T-helper 22 cell (primary cell): ENCODE measurements at places on chromosomes 12 and 14.

DNA sequence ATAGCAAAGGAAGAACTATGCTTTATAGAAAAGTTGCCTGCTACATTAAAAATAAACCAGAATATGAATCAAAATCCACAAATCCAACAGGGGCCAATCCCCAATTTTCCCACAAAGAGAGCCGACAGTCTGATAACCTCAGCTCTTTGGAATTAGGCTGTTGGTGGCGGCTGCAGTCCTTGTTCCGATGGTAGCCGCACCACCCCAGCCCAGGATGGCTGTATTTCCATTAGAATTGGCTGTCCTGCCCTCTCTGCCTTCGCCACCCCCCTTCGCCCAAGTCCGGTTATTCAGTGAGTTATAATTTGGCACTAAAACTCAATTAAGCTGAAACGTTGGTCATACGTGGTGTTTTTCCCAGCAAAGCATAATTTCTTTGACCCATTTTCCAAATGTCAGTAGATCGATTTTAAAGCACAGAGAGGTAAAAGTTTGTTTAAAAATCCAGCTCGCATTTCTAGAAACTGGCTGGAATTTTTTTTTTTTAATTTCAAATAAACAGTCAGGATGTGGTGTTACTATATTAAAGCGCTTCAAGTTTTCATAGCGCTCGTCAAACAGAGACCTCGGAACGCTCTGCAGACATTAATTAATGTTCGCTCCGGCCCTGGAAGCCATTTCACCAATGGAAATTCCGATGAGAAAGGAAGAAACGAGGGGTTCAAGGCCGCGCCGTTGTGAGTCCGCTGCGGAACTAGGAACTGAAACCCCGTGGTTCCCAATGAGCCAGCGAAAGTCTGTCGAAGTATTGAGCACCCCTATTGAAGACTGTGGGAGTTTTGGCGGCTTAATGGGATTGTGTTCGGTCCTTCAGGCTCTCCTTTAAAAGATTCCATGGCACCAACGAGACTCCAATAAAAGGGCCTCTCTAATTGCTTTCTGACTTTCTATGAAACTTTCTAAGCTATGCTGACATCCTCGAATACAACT is 104.8 kb upstream of the DIO3 start:
- no peak for DNase-seq

DNA sequence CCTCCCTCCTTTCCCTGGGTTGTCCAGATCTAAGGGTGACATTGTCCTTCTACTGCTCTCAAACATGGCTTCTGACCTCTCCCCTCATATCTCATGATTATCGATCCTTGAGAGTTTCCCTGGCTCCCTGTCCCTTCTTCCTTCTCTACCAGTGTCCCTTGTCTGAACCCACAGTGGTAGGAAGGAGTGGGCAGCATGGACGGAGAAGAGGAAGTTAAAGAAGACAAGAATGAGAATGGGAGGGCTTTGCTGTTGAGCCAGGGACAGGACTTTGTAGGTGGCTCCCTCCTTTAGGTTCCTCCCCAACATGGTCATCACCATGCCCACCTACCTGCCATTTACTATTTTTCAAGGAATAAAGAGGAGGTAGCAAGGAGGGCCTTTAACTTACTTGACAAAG is 166.7 kb downstream of the TMEM117 start:
- no peak for DNase-seq

- DNase-seq, result no peak
Observed at GRCh38 chr14:101113835-101114725, 210.6 kb upstream of the RTL1 start.

DNA sequence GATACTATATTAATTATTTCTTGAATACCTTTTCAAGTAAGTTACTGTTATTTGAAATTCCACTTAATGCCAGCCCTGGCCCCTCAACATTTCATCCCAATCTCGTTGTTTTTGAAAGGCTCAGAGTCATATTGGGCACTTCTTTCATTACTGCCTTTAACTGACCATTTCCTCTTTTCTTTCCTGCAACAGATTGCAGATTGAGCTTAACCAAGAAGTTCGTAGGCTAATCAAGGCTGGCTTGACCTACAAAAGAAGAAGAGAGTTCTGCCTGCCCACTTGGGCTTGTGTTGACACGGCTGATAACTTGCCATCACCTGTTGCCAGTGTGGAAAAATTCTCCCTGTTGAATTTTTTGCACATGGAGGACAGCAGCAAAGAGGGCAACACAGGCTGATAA is 91.0 kb downstream of the FLRT2 start:
- DNase-seq, result no peak

DNA sequence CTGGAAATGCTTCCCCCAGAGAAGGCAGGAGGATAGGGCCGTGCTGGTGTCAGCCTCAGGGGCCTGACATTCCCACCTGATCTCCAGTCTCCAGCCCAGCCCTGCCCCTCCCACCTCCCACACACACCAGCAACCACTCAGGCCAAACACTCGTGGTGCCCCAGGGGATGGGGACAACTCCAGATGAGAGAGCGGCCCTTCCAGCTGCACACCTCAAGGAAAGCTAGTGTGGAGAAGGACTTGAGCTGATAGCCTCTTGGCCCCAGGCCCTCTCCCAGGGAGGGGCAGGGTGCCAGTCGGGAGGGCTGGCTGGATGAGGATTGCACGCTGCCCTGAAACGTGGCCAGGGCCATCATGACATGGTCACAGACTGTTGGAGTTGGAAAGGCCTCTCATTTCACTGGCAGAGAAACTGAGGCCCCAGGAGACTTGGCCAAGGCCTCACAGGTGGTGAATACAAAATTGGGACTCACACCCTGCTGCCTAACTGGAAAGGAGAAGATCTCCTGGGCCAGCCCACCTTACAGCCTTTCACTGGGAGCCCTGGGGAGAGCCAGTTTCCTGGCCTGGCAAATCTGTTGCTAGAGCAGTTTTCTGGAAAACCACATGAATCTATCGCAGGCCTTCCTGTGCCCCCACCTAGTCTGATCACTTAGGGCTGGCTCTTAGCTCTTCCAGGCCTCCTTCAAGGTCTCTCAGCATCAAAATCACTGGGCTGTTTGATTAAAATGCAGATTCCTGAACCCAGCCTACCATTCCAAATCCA is 52.1 kb downstream of the IRF2BPL start:
- DNase-seq, result no peak

- DNase-seq, result no peak
Observed at GRCh38 chr14:55388160-55388559, 23.5 kb downstream of the ATG14 start.

GRCh38 chr14:92005019-92005418 is 34.8 kb downstream of the TRIP11 start:
- DNase-seq, result no peak

DNA sequence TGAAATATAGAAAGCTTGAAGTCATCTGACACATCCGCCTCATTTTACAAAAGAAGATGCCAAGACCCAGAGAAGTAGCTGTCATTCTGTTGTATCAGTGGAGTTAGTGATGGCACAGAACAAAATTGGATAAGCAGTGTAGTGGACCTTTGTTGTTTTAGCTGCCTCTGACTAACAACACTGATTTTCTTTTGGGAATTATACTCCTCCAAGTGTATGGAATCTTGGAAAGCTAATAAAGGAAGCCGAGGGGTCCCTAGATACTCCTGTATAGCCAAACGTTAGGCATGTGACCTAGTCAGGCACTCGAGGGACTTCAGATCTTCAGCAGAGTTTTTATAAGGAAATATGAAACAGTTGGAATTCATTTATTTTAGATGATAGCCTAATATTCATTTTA is 94.5 kb downstream of the OTOGL start:
- DNase-seq, result no peak

DNA sequence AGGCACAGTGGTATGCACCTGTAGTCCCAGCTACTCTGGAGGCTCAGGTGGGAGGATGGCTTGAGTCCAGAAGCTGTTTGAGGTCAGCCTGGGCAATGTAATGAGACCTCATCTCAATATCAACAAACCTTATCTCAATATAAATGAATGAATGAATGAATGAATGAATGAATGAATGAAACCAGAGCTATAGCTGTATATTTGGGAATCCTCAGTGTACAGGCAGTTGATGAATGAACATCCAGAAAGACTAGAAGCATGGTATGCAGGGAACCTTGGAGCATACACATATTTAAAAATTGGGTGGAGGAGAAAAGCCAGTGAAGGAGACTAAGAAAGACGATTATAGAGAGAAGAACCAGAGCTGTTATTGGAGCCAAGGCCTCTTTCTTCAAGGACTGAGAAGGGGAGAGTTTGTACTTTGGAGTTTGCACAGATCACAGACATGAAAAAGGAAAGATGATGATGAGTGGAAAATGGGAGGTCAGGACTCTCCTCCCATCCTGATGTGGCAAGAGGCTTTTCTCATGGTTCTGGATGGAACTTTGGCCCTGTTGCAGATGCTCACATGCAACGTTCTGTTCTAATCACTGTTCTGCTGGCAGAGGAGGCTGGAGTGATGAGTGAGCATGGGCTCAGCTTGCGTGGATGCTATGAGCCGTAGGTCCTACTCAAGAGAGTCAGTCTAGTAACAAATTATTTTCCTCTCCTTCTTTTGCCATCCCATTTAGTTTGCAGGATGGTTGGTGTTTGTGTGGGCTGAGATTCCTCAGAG is 114.4 kb downstream of the PRKCH start:
- DNase-seq, result no peak

DNA sequence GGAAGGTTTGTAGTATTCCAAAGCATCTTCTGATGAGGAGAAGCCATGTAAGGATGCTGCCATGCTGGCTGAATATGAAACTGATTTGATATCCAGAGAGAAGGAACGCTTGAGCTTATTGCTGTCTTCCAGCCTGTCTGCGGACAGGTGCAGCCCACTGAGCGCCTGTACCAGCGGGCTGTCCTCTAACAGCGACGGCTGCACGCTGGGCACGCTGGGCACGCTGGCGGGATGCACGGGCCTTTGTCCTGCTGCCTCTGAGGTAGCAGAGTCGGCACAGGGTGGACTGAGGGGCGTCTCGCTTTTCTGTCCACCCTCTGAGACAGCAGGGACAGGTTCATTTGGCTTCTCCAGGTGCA is 85.2 kb downstream of the DUSP16 start:
- no peak for DNase-seq

GRCh38 chr12:60235261-60235660 is 639.4 kb downstream of the SLC16A7 start:
- DNase-seq, result no peak

DNA sequence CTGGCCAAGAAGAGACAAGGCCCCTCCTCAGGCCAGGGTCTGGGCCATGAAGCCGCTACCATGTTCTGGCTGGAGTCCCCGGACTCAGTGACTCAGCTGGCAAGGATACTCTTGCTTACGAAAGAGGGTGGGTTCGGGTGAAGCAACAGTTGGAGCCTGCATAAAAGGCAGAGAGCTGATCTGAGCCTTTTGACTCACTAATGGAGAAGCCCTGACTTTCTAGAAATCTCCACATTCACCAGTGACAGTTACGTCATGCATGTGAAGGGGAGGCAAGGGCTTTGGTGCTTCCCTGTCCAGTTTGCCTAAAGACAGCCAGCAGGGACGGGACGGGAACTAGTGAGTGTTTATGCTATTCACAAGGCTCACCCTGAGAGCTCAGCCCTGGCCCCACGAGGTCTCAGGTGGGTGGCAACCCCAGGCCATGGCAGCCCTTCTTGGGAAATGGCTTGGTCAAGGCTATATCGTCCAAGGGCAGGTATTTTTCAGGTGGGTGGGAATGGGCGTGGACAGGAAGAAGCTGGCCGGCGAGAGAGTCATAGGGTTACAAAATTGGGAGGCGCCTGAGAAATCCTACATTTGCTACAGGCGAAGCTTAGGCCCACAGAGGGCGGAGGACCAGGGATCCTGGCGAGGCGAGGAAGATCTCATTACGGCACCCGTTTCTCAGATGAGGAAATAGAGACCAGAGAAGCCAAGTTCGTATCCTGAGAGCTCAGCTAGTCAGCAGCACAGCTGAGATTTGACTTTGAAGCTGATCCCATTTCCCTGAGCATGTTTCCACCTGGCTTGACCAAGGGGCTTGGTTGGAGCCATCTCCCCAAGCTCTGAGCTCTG is 314.6 kb downstream of the BCL11B start:
- no peak for DNase-seq

GRCh38 chr14:102264775-102265174 is 40.2 kb downstream of the MOK start:
- DNase-seq, result no peak

GRCh38 chr12:19482551-19483109 is 43.3 kb downstream of the AEBP2 start:
- DNase-seq, result peak; percentile 16

DNA sequence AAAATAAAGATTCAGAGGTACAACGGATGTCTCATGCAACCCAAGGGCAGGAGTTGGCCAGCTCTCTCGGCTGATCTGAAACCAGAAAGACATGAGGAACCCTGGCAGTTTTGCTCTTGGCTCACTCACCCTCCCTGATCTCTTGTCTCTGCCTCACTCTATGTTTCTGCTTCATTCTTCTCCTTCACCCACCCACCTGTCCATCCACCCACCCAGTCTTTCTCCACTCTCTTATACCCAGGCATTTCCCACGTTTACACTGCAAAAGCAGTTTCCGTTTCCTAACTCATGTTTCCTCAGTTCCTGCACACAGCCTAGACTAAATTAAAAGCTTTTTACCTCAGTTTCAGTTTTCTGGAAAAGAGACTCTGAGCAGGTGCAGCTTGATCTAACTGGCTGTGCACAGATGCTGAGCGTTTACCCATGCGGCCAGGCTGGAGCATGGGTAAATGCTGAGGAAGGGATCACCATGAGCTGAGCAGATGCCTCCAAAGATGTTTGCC is 157.6 kb downstream of the PRKCH start:
- DNase-seq, result no peak

- no peak for DNase-seq
Observed at GRCh38 chr12:118781692-118782091, 199.6 kb upstream of the SRRM4 start.

DNA sequence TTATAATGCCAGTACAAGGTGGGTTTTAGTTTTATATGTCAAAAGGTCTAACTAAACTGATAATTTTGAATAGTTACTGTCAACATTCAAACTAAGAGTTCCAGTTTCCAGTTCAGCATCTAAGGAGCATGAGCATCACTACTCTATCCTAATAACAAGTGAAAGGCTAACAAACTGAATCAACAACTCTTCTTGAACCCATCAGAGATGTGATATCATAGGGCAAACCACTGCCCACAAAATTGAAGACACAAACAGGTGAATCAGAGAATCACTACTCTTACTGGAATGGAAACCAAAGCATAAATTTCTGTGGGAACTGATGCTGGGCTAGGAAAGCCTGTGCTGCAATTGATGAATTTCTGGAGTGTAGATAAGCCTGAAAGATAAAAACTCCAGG is 140.7 kb upstream of the GRIP1 start:
- DNase-seq, result no peak

DNA sequence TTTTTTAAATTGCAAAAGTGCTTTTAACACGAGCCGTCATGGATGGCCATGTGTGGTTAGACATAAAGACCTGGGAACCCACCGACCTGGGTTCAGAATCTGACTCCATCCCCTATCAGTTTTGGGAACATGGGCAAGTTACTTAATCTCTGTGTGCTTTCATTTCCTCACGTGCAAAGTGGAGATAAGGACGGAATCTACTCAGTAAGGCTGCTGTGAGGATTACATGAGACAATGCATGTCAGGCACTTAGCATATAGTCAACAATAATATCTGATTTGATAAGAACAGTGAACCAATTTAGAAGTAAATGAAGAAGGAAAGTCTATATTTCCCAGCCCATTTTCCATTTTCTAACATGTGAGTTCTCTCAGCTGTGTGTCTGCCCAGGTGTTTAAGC is 235.4 kb downstream of the SUDS3 start:
- DNase-seq, result no peak
